Hindlimb muscle (tissue), 1 donor: ENCODE measurements at places on chromosomes 7 and 10.

GRCh38 chr10:128929131-128929530 is 537.9 kb upstream of the MGMT start:
- DNase-seq, result no peak

- DNase-seq, result no peak
Observed at GRCh38 chr7:67451306-67451705, 454.7 kb downstream of the TYW1 start.

GRCh38 chr10:72550239-72550638 is 75.6 kb downstream of the MICU1 start:
- no peak for DNase-seq

GRCh38 chr10:70677620-70678249 is 5.4 kb downstream of the ADAMTS14 start:
- no peak for DNase-seq

GRCh38 chr10:37952043-37952755 is 24.2 kb downstream of the ZNF25 start:
- DNase-seq, result no peak

GRCh38 chr10:32070645-32071044 is 14.4 kb upstream of the KIF5B start:
- no peak for DNase-seq

GRCh38 chr7:79936281-79936983 is 198.2 kb upstream of the GNAI1 start:
- no peak for DNase-seq

DNA sequence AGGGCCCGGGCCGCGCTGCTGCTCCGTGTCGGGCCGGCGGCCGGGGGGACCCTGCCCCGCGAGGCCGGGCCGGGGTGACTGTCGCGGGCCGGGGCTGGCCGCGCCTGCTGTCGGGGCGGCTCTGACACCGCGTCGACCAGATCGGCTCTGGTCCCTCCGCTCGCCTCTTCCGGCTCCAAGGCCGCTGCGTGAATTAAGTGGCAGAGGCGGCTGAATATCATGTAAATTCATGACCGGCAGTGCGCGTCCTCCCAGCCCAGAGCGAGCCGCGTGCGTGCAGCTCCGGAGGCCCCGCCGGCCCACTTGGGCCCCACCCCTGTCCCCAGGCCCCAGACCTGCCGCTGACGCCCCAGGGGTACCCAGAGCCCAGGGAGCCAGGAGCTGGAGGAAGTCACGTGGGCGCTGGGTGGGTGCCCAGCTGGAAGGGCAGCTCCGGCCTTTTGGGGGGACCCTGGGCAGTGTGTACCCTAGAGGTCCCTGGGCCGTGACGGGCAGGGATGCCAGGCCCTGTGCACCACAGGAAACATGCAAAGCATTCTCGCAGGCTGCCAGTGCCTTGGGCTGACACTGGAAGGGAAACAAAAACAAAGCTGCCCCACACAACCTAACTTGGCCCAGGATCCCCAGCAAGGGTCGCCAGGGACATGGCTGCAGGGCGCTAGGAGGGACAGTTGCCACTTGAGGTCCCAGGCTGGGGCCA is 584.0 kb upstream of the MKI67 start:
- DNase-seq, result no peak
